ENCODE measurements at places on chromosomes 6 and 20.

DNA sequence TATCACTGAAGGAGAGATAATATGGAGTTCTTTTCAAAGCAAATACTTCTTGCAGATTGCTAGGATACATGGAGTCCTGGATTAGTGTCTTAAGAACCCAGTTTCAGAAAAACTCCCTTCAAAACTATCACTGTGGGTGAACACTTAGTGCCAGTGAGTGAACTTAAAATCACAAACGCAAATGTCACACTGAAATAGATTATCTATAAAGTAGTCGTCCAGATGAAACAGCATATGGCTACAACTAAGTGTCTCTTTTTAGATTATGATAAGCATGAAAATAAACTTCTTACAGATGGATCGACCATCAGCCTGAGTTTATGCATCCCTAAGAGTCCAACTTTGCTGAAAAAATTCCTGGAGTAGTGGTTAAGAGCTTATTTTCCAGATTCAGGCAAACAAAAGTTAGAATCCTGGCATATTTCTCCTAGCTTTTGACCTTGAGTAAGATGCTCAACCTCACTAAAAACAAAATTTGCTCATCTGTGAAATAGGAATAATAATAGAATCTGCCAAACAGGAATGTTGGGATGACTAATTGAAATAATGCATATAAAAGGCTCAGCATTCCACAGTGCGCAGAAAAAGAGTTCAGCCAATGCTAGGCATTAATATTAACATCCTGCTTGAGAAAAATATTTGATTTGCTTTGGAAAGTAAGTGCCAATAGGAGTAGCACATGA, 70.4 kb downstream of the DOK5 start:
- peak; percentile 84 for DNase-seq

- DNase-seq = no peak
Observed at GRCh38 chr6:150857945-150858308, 7.6 kb upstream of the MTHFD1L start.

- no peak for DNase-seq
Observed at GRCh38 chr20:51647674-51648570, 105.4 kb upstream of the NFATC2 start.

DNA sequence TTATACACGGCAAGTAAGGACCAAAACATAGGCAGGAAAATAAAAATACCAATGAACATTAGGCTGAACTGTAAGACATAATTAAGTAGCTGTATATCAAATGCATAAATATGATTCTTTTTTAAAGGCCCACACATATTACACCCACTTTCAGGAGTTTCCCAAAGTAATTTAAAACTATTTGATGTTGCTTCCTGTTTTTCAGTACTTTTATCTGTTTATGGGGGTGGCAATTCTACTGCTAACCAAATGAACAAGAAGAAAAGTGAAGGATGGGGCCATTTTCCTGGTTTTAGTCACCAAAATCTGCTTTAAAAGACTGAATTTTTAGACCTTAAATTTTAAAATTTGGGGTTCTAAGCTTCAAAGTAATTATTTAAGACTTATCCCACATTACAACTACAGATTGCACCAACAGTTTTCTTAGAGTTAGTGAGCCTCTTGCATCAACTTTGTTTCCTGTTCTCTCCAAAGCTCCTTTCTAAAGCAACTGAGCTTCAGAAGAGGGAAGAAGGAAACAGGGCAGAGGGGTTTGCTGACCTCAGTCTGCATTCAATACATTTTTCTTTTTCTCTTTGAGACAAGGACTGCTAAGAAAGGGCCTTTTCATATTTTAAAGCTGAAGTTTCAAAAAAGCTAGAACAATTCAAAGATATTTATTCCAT, 191.0 kb downstream of the BACH2 start:
- no peak for DNase-seq

- DNase-seq = peak; percentile 50
Observed at GRCh38 chr20:50575865-50576720, 65.9 kb downstream of the PTPN1 start.

DNA sequence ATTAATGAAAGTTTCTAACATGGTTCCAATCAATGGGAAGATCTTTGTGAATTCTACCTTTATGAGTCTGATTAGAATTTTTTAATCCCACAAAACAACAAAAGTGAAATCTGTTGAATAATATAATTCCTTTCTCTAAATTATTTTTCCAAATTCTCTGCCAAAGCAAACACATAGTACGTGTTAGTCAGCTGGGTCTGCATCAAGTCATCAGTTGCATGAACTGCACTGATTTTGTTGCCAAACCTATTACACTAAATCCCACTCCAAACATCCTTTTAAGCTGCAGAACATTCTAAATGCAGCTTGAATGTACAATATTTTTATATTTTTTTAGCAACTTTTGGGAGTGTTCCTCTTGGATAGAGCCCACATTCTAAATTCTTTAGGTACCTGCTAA, 199.0 kb upstream of the HSF2 start:
- no peak for DNase-seq

DNA sequence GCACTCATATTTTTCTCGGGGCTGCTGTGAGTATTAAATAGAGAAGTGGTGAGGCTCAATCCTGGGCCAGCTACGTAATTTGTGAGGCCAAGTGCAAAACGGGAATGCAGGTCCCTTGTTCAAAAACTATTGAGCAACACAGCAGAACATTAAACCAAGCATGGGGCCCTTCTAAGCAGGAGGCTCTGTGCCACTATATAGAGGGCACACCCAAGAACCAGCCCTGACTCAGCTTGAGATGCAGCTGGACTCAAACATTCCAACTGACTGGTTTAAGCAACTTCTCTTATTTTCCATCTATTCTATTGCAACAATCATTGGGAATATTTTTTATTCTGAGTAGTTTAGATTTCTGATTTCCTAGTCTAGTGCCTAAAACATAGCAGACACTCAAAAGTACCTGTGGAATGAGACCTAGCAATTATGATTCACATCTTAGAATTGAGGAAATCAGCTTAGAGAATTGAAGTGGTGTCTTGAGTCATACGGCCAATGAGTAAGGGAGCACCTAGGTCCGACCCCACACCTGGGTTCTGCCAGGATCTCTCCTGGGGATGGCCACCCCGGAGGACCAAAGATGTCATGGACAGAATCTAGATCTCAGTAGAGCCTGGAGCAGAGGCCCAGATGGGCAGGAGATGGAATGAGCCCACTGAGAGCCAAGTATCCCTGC, 1.3 kb downstream of the SIRPB2 start:
- no peak for DNase-seq

- no peak for DNase-seq
Observed at GRCh38 chr6:90315986-90316385, 19.3 kb upstream of the BACH2 start.

DNA sequence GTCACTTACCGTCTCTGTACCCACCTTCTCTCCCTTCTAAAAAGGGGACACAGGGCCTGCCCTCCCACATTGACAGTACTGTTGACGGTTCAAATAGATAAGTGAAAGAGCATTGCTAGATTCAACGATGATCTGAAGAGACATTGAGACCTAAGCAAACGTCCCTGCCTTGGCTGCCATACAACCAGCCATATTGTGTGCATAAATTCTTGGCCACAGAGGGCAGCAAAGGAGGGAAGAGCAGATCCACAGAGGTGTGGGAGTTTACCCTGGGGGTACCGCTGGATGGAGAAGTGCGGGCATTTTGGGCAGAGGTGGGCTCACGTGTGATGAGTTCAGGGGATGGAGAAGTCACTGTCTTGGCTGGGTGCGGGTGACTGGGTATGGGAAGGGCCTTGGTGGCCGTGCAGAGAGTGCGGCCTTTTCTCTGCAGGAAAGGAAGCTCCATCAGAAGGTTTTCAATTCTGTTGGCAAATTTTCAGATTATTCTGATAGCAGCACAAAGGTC, 85.6 kb downstream of the POPDC3 start:
- DNase-seq = no peak

Data from fibroblast of skin of right quadriceps (primary cell).